ENCODE measurements at places on chromosomes 2 and 18.

- DNase-seq: no peak
Measured at GRCh38 chr2:37711831-37712230, 40.4 kb upstream of the CDC42EP3 start.

- DNase-seq: peak; percentile 7
Measured at GRCh38 chr2:155377266-155377680, 678.8 kb downstream of the KCNJ3 start.

DNA sequence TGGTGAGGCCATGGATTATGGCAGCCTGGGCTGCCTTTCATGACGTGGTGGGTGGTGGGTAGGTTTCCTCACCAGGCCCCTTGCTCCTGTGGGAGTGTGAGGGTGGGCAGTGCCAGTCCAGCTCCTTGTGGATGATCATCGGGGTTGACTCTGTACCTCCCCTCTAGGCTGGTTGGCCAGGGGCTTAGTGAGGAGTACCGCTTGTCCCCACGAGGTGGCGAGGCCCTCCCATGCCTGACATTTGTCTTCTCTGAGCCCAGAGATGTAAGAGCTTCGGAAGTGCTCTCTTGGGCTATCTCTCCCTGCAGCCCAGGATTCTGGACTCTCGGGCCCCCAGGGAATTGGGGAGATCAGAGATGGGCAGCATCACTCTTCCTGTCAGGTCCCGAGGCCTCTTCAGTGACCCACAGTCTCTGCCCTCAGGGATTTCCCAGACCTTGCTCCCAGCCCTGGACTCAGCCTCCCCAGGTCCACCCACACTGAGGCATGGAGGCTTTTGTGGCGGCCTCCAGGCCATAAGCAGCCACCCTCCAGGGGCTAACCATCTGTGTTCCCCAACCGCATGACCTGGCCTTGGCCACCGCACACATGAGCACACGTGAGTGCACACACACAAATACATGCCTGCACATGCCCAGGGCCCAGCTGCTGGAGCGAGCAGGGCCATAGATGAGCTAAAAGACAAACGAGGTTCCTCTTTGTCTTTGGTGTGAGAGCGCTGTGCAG is 6.5 kb downstream of the SPR start:
- DNase-seq: peak; percentile 72

DNA sequence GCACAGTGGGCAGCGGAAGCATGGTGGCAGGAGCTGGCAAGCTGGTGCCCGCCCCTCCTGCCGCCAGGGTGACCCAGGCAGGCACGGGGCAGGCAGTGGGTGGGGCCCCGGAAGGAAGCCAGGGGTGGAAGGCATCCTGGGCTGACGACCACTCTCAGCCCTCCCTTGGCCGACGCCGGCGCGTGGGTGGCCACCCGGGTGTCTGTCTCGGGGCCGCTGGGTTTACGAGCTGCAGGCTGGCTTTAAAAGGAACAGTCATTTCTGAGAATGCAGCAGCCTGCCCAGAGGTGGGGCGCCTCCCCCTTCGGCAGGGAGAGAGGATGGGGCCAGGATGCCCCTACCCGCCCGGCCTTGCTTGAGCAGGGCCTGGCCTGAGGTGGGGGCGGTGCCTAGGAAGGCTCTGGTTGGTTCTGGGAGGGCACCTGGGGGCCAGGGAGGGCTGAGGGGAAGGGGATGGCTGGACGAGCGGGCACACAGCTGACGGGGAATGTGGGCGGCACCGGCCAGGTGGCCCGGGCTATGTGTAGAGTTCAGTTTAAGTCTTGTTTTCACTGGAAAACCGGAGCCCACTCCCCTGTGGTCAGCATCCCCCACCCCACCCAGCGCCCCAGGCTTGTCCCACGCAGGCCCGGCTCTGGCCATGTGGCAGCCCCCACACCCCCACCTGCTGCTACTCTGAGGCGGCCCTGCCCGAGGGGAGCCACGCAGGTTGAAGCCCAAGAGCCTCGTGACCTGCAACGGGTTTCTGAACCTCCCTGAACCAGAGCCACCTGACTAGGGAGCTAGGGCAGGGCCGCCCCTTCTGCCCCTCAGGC is 6.3 kb downstream of the BOK start:
- no peak for DNase-seq

DNA sequence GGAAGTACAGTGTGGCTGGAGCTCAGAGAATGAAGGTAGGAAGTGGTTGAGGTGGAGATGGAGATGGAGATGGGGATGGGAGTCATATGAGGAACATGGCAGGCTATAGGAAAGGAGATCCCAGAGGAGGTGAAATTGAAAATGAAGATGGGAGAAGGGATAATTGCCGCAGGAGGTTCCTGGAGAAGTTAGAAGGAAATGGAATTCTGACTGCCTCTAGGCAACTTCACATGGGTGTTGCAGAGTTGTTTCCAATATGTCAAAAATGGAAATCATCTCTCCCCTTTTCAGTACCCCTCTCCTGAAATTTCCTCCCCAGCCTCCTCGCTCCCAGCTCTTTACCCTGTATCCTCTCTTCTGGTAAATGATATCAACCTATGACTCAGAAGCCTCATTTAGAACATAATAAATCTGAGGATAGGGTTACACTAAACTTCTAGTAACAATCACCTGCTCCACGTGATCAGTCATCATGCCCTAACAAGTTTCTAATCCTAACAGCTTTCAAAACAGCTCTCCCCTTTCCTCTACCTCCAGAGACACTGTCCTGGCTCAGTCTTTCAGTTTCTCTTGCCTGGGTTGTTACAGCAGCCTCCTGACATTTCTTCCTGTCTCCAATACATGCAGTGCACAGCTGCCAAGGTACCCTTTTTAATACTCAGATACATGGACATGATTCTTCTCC is 201.9 kb upstream of the RBMS1 start:
- DNase-seq: no peak

GRCh38 chr2:33086400-33087015 is 139.8 kb downstream of the LTBP1 start:
- no peak for DNase-seq
